ENCODE measurements at places on chromosomes 11 and 22.

- peak; percentile 99 for DNase-seq
Measured at GRCh38 chr22:49917974-49918910, at the start of the genes ALG12 and CRELD2. Gene ALG12 (minus strand): TSS chr22:49918438. CDS start chr22:49913765, 4,673 bp downstream. Gene CRELD2 (plus strand): TSS chr22:49918634. CDS start chr22:49918770, 136 bp downstream.

DNA sequence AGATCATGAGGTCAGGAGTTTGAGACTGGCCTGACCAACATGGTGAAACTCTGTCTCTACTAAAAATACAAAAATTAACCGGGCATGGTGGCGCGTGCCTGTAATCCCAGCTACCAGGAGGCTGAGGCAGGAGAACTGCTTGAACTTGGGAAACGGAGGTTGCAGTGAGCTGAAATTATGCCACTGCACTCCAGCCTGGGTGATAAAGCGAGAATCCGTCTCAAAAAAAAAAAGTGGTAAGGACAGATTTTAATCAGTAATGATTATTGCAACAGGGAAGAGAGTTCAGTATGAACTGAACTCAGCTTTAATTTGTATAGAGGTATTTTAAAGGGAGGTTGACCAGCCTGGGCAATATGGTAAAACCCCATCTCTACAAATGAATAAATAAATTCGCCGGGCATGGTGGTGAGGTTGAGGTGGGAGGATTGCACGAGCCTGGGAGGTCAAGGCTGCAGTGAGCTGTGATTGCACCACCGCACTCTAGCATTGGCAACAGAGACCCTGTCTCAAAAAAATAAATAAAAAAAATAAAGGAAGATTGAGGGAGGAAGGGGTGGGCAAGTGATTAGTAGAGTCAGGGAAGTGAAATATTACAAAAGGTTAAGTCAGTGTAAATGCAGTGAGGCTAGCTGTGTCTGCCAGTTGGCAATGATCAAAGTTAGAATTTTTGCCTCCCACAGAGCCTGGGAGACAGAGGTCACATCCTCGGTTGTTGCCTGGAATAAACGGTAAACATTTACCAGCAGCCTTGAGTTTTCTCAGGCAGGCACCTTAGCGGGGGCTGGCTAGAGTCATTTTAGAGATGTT, 2.6 kb upstream of the MCM5 start:
- peak; percentile 40 for DNase-seq

GRCh38 chr11:86230179-86230804, 14.3 kb upstream of the EED start:
- DNase-seq = peak; percentile 41

- peak; percentile 2 for DNase-seq
Measured at GRCh38 chr11:101127197-101127698, 2.4 kb downstream of the PGR start.

- no peak for DNase-seq
Measured at GRCh38 chr11:126971305-126971704, 29.3 kb downstream of the KIRREL3 start.

- no peak for DNase-seq
Measured at GRCh38 chr11:124610295-124610694, 933 bp upstream of the PANX3 start.

DNA sequence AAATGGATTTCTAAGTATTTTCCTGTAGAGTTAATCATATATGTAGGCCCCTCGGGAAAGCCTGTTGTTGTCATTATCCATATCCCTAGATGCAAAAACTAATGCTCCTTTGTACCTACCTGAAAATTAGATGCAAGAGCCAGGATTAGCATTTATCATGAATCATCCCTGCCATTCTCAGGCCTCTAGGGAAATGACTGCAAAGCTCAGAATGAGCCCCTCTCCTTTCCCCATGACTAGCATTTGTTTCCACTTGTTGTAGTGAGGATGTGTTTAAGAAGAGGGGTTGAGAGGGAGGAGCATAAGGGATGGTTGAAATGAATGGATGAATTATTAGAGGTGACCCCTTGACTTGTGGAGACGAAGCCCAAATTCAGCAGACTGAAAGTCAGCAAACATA, 537.9 kb downstream of the NTM start:
- DNase-seq = no peak

Data from dermis blood vessel endothelial cell (primary cell).